ENCODE measurements at places on chromosomes 12 and 14. TPM values are rescaled to one million over a fixed set of nuclear protein-coding genes. Genes with fewer than 3 reads are reported as not detected.

Gene ZDHHC22
- total RNA-seq = not detected

Gene OS9
- total RNA-seq = 138 TPM

Gene PLA2G1B
- not detected for total RNA-seq

Gene KIAA0586
- 31.4 TPM for total RNA-seq

Gene KRT6C
- total RNA-seq = not detected

Gene MNAT1
- 27.8 TPM for total RNA-seq

Gene LIN52
- 14.7 TPM for total RNA-seq

Gene RNASE7
- not detected for total RNA-seq

DNA sequence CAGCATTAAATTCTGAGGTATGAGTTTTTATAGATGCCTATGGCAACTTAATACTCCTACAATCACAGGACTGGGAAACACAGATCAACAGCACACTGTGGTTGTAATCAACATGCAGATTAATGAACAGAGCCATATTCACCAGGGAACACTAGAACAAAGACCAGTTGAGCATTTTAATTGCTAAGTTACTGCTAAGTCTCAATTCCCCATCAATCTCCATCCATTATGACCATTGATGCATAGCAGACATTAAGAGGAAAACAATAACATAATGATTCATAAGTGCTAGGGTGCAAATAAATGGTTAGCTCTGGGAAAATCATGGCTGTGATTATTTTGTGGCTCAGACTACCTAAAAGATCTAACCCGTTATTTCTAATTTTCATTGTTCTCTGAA is 505.6 kb downstream of the TRHDE start:
- DNase-seq = no peak

DNA sequence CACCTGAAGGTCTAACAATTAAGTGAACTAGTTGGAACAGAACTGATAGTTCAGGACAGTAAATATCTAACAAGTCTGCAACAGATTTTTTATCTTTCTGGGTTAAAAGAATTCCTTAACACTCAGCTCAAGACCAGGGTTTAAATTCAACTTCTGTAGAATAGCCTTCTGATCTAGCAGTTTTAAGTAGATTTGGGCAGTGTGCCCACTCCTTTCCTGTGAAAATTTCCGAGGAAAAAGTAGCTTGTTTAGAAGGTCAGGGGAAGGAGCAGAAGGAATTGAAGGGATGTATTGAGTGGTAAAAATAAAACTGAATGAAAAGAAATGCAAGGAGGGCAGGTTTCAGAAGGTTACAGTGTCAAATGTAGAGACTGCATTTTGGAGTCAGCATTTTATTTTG is 45.8 kb downstream of the ATL1 start:
- no peak for DNase-seq

DNA sequence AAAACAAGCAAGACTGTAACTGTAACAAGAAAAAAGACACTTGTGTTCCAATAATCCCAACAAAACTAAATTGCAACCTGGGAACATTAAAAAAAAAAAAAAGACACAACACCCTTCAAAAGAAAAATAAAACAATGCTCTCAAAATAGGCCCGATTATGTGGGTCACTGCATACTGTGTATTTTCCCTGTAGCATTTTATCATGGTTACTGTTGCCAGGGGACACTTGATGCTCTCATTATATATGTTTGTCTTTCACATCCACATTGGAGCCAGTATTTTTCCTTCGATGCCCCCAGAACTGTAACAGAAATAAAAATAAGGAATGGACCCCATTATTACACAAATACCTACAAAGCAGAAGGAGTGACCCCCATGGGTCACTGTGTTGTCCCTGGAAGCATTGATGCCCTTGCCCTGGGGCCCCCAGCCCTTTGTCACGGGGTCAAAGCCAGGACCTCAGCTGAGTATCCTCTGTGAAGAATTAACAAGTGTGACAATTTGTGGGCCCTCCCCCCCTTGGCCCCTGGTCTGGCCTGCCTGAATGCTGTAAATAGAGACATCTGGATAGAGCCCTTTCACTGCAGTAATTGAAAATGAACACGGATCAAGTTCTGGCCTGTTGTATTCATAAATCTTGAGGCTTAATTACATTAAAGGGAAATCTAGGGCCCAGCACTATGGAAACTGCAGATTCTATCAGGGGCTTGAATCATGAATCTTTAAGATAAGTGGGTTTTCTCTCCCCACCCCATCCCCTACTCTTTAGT is 72.8 kb downstream of the C12orf42 start:
- DNase-seq = no peak

GRCh38 chr12:75783093-75783877 is 248.3 kb downstream of the PHLDA1 start:
- DNase-seq = no peak

GRCh38 chr14:69358233-69358963 is 39.7 kb downstream of the ERH start:
- no peak for DNase-seq

DNA sequence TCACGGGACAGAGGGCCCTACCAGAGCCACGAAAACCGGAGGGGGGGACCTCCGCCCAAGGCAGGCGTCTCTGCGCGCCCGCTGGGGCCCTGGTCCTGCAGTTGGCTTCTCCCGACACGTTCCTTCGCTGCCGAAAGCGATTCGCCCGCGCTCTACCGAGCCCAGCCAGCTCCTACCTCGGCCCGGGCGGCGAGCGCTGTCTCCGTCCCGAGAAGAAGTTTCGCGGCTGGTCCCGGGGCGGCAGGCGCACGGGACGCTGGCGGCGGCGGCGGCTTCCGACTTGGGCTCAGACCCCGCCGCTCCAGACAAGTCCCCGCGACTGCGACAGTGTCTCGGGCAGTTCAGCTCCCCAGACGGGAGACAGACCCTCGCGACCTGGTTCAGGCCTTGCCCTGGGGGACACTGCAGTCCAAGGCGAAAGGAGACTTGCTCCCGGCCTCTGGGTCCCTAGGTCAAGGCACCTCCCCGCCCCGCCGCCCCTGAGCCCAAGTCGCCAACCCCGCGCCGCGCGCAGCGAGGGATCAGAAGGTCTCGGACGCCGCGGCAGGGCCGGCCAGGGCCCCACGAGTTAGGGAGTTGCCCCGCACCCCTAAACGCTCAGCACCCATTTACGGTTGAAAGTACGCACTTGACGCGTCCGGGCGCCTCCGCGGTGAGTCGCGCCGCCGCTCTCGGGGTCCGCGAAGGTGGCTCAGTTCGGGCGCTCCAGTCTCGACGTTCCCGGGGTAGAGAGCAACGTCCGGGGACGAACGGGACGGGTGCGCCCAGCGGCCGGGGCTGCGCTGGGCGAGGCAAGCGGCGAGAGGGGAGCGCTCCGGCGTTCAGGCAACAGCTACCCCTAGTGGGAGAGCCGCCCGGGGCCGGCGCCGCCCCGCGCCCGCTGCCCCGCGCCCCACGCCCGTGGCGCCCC is 1.4 kb upstream of the DIO3 start:
- DNase-seq = no peak

DNA sequence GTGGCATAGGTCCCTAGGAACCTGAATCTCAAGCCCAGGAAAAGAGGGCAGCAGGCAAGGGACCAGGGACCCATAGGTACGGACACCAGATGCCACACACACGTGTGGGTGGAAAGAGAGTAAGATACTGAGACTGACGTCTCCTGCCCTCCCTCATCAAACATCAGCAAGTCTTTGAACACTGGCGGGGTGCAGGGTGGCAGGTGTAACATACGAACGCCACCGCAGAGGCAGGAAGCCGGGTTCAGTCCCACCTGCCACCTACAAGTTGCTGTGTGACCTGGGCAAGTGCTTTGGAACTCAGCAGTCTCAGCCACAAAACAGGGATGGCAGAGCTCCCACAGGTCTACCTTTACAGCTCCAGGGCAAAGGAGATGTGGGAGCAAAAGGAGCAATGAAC is 11.1 kb downstream of the ACTN1 start:
- DNase-seq = peak; percentile 81

- no peak for DNase-seq
Observed at GRCh38 chr12:131264635-131265034, 310.9 kb downstream of the ADGRD1 start.

DNA sequence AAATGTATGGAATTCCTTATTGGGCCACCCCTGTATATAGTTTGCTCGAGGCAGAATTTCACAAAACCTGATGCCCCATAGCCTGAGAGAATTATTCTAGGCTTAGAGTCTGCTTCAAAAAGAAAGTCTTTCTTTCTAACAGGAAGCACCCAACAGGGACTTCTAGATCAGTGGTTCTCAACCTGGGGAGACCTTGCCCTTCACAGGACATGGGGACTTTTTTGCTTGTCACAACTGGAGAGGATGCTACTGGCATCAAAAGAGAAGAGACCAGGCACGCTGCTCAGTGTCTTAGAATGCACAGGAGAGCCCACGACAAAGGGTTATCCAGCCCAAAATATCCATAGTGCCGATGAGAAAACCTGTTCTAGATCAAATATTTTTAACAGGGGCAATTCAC is 18.9 kb downstream of the WSB2 start:
- DNase-seq = no peak

DNA sequence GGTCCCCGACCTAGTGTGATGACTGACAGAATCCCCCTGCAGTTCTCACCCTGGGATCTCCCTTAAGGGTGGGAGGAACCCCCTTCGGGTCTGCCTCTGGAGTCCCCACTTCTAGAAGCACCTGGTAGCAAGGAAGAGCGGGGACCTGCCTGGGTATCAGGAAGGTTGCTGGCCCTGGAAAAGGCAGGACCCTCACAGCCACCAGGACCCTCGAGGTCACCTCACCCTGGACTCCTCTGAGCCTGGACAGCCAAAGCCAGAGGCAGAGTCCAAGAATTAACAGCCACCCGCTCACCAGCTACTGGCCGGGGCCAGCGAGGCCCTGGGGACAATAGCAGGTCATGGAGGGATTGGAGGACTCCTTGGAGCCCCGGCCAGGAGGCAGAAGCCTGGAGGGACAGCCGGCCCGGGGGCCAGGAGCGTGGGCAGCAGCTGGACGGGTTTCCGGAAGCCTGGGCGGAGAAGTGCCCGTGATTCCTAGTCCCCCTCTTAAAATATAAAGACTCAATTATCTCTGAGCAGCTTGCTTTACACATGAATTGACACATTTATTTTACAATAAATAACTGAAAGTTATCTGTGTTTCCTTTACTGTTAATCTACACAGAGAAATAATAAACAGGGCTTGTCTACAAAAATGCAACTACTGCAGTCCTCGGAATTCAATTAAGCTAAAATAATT is 17.5 kb downstream of the BCL11B start:
- DNase-seq = no peak

GRCh38 chr12:122894193-122895121 is 1.5 kb downstream of the VPS37B start:
- DNase-seq = no peak

DNA sequence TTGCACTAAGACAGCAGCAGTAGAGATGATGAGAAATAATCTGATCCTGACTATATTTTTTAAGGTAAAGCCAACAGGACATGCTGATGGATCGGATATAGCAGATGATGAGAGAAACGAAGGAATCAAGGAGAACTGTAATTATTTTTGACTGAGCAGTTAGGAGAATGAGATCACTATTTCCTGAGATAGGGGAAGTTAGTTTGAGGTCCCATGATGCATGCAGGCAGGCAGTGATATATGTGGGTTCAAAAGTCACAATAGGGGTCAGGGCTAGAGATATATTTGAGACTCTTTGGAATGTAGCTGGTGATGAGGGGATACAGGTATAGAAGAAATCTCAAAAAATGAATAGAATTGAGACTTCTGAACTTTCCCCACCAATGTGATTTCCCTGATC is 107.6 kb downstream of the GTF2A1 start:
- no peak for DNase-seq

GRCh38 chr12:7129872-7130691 is at the start of gene CLSTN3:
Gene CLSTN3, plus strand, starts transcription at chr12:7130371. Its CDS starts 278 bp downstream, at chr12:7130649.
- DNase-seq = peak; percentile 91

- DNase-seq = no peak
Observed at GRCh38 chr14:39974036-39974435, 541.8 kb upstream of the FBXO33 start.

DNA sequence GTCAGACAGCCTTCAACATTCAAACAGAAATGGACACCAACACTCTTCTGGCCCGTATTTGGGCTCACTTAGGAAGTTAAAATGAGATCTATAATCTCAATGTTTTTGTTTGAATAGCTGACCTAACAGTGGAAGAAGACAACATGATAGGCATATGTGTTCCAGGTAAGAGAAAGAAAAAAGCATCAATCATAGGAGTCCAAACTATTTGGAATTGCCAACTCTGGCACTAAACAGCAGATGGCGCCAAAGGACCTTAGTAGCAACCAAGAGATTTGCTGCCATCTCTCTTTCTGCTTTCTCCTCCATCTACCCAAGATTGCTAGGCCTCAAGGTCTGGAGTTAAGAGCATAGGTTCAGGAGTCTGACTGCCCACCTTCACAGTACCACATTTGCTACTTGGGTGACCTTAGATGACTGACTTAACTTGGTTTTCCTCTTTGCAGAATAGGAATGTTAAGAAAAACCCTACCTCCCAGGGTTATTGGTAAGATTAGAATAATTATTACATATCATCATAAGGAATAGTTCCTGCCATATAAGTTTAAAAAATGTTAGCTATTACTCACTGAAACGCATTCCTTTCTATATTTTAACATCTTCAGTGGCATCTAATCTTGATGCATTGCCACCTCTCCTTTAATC is 30.2 kb downstream of the PEX5 start:
- DNase-seq = peak; percentile 84

GRCh38 chr12:52896190-52897100 is 8.4 kb downstream of the KRT8 start:
- no peak for DNase-seq

- DNase-seq = no peak
Observed at GRCh38 chr12:95261109-95261508, 43.5 kb downstream of the VEZT start.

DNA sequence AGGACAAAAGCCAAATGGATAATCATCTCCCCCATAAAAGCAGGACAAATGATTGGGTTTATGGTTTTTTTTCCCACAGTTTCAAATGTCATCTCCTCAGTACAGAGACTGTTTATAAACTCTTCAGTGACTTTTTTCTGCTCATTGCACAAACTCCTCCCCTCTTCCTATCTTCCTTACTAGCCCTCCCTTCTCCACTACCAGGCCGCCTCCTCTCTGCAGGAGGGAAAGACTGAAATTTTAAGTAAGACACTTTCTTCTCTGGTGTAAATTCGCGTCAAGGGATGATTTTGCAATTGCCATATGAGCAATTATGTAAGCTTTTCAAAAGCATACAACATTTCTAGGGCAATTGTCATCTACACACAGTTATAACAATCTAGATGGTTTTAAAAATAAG is 37.0 kb downstream of the BTG1 start:
- no peak for DNase-seq

DNA sequence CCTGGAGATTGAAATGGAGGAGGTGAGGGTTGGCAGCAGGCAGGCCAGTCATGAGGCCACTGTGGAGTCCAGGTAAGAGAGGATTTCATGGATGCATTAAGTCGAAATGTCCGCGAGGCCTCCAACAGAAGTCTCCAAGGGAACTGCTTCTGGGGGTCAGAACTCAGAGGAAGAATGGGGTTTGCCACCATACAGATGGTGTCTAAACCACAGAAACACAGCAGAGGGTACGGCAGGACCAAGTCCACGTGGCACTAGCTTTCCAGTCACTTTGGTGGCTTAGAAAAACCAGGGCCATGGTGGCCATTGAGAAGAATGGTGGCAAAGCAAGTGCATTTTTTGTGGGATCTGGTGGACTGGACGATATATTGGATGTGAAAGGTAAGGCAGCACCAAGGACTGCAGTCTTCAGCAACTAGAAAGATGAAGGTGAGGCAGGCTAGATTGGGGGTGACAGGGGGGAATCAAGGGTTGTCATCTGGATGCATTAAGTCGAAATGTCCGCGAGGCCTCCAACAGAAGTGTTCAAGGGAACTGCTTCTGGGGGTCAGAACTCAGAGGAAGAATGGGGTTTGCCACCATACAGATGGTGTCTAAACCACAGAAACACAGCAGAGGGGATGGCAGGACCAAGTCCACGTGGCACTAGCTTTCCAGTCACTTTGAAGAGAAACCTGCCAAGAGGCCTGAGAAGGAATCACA is 22.5 kb upstream of the TMEM106C start:
- DNase-seq = no peak

GRCh38 chr12:57893431-57894353 is 47.2 kb upstream of the CTDSP2 start:
- DNase-seq = no peak
